ENCODE measurements at places on chromosomes 5 and 9.

DNA sequence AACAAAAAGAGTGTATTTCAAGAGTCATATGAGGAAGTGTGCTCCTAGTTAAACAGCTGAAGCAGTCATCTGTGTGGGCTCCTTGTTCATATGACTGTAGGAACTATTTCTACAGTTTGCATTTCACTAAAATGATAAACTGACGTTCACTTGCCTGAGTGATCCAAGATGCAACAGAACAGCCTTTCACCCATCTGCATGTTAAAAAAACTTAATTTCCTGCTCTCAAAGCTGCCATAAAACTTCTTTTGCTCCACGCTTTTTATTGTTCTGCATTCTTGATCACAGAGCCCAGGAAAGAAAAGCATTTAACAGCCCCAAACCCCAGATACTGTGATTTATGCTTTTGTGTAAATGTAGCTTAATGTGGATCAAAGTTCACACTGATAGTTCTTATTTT, 43.9 kb downstream of the ZNF608 start:
- no peak for DNase-seq

DNA sequence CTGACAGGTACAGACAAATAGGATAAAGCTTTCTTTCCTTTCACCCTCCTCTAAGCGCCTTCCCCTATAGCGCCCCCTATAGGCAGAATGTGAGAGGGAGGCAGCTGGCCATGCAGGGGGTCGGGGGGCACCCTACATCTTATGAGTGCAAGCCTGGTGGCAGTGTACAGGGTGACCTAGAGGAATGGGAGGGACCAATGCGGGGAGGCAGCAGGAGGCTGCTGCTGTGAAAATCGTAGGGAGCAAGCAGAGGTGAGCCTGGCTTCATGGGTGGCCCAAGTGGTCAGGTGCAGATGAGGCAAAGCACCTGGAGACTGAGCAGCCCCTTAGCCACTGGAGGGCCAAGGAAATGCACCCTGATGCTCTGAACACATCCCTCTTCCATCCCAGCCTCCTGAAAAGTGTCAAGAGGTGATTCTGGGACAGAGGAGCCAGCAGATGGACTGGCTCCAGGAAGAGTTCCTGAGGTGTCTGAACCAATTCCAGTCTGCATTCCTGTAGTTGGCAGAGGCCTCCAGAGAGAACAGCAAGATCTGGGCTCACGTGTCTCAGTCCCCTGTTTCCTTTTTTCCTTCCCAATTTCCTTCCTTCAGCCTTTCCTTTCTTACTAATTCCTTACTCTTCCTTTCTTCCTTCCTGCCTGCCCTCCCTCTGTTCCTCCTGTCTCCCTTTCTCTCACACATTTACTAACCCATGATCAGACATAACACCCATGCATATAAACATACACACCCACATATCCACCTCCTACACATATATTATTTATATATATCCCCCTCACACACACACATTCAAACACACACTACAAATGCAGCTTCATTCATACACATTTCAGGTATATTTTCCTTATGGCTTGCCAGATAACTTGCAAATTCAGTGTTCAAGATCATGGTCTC, 32.8 kb upstream of the GALNT10 start:
- no peak for DNase-seq

DNA sequence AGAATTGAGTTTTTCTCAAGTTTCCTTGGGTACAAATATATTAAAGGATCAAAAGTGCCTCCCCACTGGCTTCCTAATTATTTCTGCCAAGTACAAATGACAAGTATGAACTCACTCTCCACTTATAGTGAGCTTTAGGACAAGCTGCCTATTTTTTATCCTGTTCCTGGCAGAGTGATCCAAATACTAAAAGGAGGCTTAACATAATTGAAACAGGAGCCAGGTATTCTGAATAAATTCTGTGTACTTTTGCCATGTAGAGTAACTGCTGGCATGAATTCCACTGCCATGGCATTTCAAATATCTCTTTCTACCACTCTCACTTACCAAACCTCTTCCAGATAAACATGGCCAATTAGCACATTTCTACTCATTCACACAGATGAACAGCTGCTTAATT, 171.1 kb downstream of the EPB41L4A start:
- no peak for DNase-seq

DNA sequence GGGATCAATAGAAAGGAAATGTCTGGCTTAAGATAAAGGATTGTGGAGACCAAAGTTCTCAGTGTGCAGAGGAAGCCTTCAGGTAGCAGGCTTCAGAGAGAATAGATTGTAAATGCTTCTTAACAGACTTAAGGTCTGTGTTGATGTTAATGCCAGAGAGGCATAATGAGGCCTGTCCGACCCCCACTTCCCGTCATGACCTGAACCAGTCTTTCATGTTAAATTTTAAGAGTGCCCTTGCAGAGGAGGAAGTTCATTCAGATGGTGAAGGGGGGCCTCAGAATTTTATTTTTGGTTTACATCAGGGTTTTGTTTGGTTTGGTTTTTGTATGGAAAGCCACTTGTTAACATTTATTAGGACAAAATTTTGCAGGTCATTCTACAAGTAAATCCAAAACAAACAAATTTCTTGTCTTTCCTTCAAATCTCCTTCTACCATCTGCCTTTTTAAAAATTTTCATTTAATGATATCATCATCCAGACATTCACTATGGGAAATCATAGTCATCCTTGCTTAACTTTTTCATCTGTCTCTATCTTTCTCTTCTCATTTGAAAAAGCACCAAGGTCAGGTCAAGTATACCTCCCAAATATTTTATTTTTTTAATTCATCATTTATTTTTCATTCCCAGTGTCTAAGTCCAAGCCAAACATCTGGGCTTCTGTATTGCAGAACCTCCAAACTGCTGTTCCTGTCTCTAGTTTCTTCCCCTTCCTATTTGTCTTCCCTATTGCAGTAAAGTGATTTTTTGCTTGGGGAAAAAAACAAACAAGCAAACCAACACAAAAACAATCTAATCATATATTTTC, 6.9 kb upstream of the ABCA1 start:
- no peak for DNase-seq

DNA sequence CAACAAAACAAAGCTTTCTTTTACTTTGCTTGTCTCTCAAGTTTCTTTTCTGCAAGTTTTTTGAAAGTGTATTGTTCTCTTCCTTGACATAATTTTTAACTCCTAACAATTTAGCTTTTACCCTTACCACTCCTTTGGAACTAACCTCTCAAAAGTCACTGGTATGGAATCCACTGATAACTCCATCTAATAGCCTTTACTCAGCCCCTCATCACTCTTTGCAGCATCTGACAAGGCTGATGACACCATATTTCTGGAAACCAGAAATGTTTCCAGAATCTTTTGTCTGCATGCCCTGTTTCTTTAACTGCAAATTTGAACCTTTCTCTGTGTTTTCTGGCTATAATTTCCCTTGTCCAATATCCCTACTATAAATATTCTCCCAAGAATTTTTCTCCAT, 46.5 kb downstream of the ZNF474 start:
- no peak for DNase-seq

DNA sequence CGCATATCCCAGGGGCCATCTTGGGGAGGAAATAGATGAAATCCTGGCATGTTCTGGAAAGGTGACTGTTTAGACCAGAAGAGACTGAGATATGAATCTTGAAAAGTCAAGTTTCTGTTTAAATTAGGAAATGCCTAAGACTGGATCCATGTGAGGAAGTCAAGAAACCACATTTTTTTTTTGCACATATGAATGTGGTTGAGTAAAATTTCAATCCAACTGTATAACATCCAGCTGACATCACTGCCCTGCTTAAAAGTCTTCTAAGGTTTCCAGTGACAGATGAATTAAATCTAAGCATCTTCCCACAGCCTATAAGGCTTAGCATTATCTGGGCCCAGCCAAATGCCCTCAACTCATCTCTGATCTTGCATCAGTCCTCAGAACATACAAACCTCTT, 47.7 kb upstream of the TCERG1 start:
- no peak for DNase-seq

- DNase-seq = no peak
Measured at GRCh38 chr5:1936413-1936812, 53.7 kb upstream of the IRX4 start.

GRCh38 chr5:55694152-55694830, 17.8 kb downstream of the SLC38A9 start:
- no peak for DNase-seq

- DNase-seq = no peak
Measured at GRCh38 chr5:82641331-82642003, 363.3 kb upstream of the RPS23 start.

DNA sequence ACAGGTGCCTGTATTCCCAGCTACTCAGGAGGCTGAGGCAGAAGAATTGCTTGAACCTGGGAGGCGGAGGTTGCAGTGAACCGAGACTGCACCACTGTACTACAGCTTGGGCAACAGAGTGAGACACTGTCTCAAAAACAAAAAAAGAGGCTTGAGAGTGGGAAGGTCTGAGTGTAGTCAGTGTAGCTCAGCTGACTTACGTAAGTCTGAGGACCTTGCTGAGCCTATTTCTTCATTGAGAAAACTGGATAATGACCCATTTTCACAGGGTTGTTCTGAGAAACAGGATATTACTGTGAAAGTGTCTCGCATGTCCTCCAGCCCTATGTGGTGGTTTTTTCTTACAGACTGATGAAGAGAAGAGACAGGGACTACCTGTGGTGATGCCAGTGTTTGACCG, 66.7 kb downstream of the WDR41 start:
- DNase-seq = no peak

DNA sequence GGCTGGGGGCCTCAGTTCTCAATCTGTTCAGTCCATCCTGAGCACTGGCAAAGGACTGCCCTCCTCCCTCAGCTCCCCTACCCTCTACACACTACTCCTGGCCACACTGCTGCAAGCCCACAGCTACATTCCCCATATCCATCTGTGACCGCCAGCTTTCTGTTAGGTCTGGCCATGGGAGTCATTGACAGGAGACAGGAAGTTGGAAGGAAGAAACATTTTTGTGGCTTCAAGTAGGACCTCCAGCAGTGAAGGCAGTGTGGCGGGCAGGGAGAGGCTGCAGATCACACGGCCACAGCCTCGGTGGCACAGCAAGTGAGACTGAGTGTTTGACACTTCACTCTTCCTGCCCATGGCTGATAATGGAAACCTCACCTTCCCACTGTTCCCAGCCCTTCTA, 55.9 kb downstream of the SECISBP2 start:
- no peak for DNase-seq

GRCh38 chr5:133372293-133372937, 239.9 kb downstream of the FSTL4 start:
- DNase-seq = no peak

GRCh38 chr9:89173072-89173471, 5.5 kb downstream of the SHC3 start:
- no peak for DNase-seq

DNA sequence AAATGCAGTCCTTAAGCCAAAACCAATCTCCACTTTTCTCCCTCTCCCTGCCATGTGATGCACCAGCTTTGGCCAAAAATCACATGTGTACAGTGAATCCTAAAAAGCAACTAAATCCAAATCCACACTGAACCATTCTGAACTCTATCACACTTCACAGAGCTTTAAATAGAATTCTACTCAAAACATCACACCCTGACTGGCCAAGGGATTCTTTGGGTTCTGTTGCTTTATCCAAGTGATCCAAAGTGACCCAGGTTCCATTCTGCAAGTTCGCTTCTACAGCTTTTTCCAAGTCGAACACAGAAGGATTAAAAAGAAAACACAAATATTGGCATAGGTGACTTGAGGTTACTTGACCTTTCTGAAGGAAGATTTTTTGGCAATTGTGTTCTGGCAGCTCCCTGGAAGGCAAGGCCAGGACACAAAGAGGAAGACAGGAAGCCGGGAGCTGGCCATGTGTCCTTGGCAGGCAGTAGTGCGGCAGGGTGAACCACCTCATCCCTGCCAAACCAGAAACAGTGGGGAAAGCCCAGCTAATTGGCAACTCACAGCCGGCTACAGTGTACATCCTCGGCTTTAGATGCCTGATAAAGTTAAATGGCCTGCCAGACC, 115.0 kb downstream of the NFIB start:
- DNase-seq = no peak

GRCh38 chr9:27800692-27801370, 227.6 kb upstream of the C9orf72 start:
- no peak for DNase-seq

DNA sequence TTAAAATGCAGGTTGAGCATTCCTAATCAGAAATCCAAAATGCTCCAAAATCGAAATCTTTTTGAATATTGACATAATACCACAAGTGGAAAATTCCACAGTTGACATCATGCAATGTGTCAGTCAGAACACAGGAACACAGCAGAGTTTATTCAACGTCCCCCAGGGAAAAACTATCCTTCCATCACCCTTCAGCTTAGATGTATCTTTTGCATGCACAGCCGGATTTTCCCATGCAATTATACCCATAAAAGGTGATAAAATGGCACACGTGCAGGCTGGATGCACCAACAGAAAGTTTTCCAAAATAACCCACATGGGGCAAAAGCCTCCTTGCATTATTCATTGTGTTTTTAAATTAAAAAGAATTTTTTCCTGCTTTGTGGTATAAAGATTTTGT, 71.2 kb downstream of the RAB24 start:
- DNase-seq = no peak

- DNase-seq = no peak
Measured at GRCh38 chr5:149147676-149148075, 6.4 kb downstream of the ABLIM3 start.

DNA sequence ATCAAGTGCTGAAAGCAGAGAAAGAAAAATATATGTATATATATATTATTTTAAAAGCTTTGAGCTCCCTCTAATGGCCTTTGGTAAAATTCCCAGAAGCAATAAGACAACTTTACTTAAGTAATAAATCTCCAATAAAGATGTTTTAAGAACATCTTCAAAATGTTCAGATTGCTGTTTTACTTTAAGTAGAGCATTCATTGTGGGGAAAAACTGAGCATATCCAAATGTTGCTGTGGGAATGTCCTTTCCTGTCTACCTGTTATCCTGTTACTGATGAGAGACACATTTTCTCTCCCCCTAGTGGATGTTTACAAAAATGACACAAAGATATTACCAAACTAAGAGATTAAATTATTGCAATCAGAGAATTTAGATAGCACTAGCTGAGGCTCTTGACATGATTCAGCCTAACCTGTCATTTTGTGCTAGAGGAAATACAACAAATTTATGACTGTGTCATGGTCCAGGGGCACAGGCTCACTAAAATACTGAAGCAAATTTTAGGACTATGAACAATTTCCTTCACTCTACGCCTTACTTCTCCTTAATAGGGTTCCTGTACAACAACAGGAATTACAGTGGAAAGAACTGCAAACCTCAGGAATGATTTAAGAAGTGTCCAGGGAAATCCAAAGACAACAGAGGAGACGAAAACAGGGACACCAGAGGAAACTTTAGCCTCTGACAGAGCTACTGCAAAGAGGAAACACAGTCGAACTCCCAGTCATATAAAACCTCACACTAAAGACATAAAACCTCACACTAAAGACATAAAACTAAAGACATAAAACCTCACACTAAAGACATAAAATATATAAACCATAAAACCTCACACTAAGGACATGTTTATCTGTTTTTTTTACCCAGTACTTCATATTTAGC, 24.3 kb upstream of the PRRC1 start:
- no peak for DNase-seq

GRCh38 chr5:154541553-154541952, 63.5 kb upstream of the HAND1 start:
- no peak for DNase-seq

- no peak for DNase-seq
Measured at GRCh38 chr5:111697881-111698757, 58.9 kb downstream of the NREP start.

GRCh38 chr5:139749242-139749641, 46.4 kb upstream of the PSD2 start:
- DNase-seq = no peak

GRCh38 chr5:138350563-138350890, 2.0 kb upstream of the KDM3B start:
- no peak for DNase-seq
